ENCODE measurements at places on chromosomes 6 and 20.

- no peak for DNase-seq
- H3K27me3 ChIP-seq = peaks cover 23% of the 10 kb centered on the region
- H3K36me3 ChIP-seq = no peaks in the 10 kb centered on the region
These were observed 15.5 kb downstream of the TMEM151B start for GRCh38 chr6:44285552-44286284.

DNA sequence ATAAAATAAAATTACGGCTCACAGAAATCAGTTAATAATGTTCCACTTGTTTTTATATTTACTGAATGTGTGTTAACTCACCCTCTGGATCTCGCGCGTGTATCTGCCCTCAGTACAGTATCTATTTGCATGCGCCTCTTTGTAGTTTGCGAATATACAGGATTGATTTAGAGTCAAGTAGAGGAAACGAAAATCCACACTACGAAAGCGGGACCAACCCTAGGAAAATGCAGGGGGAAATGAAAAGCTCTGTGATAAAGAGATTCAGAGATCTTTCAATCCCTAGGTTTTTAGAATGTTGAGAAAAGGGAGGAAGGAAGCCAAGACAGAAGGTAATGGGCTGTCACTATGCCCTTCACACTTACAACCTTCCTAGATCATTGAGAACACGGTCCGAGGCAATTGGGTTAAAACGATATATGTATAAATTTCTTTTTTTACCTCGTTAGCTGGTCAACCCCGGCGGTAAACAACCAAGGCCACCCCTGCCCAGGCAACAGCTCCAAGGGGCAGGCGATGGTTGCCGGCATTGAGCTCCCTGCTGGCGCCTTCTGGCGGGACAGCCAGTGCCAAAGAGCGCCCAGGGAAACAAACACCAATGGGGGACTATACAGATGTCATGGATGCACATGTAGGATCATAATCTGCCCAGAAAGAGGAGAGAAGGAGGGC lies 792 bp upstream of the FUT9 start:
- no peaks in the 10 kb centered on the region for H3K4me1 ChIP-seq
- H3K36me3 ChIP-seq = no peaks in the 10 kb centered on the region
- no peak for DNase-seq
- peaks cover 12% of the 10 kb centered on the region for H3K27me3 ChIP-seq

DNA sequence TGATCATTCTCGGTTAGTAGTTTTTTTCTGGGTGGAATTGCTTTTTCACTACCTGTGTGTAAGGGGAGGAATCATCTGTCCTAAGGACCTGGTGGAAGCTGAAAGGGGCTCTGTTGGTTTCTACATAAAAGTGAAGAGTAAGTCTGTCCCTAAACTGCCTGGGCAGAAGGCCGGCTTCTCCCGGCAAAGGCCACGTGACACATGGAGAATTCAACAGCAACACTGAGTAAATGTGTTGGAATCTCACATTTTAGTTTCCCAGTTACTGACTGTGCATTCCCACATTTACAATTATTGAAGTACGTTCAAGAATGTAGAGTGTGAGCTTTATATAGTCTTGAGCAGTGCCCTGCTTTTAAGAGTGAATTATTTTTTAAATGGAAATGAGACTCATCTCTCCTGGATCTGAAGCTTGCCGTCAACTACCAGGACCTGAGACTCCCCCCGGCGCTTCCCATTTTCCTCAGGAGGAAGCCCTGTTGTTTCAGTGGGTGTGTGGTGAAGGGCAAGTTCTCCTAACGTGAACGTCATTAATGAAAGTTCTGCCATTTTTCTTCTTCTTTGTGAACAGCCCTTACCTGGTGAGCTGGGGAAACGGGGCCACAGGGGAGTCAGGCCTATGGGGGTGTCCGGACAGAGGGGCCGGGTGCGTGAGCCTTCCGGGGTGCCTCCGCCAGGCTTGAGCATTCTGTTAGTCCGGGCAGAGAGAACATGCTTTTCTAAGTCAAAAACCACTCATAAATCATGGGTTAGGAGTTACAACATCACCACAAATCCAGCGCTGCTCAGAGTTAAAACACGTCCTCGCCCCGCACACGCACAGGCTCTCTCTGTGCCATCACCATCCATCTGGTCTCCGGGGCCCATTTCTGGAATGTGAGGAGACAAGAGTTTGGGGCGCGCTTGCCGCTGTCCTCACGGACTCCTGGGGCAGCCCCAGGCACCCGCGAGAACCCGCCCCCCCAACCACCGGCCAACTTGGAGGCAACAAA lies 56.6 kb upstream of the SMOC2 start:
- peaks cover 9% of the 10 kb centered on the region for H3K27me3 ChIP-seq
- peaks cover 35% of the 10 kb centered on the region for H3K4me1 ChIP-seq
- H3K27ac ChIP-seq = peak overlapping the region; percentile 65
- H3K36me3 ChIP-seq = no peaks in the 10 kb centered on the region

- no peak overlapping the region for H3K4me3 ChIP-seq
- no peak overlapping the region for H3K27ac ChIP-seq
- H3K27me3 ChIP-seq = no peaks in the 10 kb centered on the region
- peaks cover 21% of the 10 kb centered on the region for H3K4me1 ChIP-seq
These were observed 114.7 kb downstream of the ERMARD start for GRCh38 chr6:169866140-169866534.

- no peak overlapping the region for H3K27ac ChIP-seq
- H3K27me3 ChIP-seq = no peaks in the 10 kb centered on the region
- no peaks in the 10 kb centered on the region for H3K36me3 ChIP-seq
- no peaks in the 10 kb centered on the region for H3K4me1 ChIP-seq
These were observed 1086.2 kb downstream of the KIF16B start for GRCh38 chr20:15487030-15487429.

DNA sequence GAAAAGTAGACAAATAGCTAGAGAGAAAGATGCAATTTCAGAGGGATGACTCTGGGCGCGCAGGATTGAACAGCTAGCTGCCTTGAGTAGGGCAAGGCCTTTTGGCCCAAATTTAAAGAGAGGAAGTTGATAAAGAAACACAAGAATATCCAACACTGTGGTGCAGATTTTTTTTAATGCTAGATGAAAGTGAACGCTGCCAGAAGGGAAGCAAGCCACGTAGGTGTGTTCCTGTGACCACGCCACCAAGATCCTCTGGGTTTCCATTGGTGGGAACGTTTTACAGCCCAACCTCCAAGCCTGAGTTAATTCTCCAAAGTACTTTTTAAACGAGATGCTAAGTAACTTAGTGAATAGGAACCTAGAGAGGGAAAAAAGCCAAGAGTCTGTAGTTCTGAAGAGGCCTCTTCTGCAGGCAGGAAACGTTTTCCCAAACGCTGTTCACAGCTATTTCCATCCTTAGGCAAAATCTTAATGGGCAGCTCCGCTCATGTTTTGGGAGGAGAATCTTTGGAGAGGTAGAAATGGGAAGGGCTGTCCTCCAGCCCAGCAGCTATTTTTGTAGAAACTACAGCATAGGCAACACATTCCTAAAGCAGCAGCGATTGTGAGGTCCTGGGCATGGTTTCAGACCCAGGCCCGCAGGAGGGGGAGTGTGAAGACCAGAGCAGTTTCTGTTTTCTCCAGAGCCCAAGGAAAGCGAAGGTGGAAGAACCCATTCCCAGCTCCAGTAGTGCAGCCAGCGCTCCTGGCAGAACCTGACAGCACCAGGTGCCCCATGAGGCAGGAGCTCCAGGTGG lies 8.2 kb downstream of the LY86 start:
- H3K4me3 ChIP-seq = no peak overlapping the region
- H3K27me3 ChIP-seq = no peaks in the 10 kb centered on the region
- no peaks in the 10 kb centered on the region for H3K36me3 ChIP-seq
- H3K4me1 ChIP-seq = peaks cover 32% of the 10 kb centered on the region
- peak overlapping the region; percentile 66 for H3K27ac ChIP-seq
- DNase-seq = peak; percentile 74

- no peak overlapping the region for H3K4me3 ChIP-seq
- no peaks in the 10 kb centered on the region for H3K36me3 ChIP-seq
- H3K27me3 ChIP-seq = peaks cover 43% of the 10 kb centered on the region
- peaks cover 5% of the 10 kb centered on the region for H3K4me1 ChIP-seq
- no peak overlapping the region for H3K27ac ChIP-seq
- DNase-seq = no peak
These were observed 838 bp upstream of the POM121L2 start for GRCh38 chr6:27312950-27313271.

DNA sequence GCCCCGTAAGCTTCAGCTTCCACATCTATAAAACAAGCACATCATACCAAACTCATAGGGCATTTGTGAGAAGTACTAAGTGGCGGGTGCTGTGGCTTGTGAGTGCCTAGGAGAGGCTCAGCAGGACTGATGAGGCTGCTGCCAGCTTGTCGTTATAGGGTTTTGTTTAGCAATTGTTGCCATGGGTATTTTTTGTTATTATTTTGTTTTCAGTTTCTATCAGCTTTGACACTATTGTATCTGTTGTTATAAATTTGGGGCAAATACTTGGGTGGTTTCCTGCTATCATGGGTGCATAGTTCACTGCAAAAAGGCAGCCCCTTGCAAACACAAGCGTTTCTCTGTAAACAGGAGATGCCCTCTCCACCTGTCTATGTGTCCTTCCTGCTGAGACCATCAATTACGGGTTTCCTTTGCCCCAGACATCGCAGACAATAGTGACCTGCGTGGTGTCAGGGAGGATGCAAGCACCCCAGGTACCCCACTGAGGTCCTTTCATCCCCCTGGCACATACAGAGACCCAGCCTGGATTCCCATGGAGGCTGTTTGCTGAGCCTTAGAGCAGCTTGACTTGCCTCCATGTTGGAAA lies 3.1 kb upstream of the CCDC167 start:
- H3K27ac ChIP-seq = no peak overlapping the region
- H3K4me1 ChIP-seq = peaks cover 5% of the 10 kb centered on the region
- peaks cover 3% of the 10 kb centered on the region for H3K27me3 ChIP-seq
- no peak overlapping the region for H3K4me3 ChIP-seq
- DNase-seq = no peak
- H3K36me3 ChIP-seq = no peaks in the 10 kb centered on the region

All from muscle of leg (tissue), 16 donors.